ENCODE measurements at places on chromosomes 6 and 20. TPM values are rescaled to one million over a fixed set of nuclear protein-coding genes. Genes with fewer than 3 reads are reported as not detected.

KCNK5 gene
- total RNA-seq, result not detected

CST2 gene
- 5.6 TPM for total RNA-seq

- DNase-seq, result no peak
Observed at GRCh38 chr6:124234801-124235200, 431.1 kb downstream of the NKAIN2 start.

DNA sequence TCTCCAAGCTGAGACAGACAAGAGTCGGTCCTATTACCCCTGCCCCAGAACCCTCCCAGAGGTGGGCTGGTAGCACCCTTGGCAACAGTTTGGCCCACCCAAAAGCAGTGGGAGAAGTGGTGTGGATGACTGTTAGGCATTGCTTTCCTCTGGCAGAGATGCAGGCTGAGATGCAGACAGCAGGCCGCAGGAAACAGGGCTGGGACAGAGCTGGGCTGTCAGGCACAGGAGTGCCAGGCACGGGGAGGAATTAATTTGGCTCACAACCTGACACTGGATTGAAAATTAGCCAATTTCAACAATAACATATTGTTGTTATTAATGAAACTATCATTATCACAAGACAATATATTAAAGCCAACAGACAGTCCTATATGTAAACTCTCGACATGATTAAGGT is 15.7 kb upstream of the SIRT5 start:
- no peak for DNase-seq

- DNase-seq, result no peak
Observed at GRCh38 chr6:20234136-20234535, 21.9 kb upstream of the MBOAT1 start.

DNA sequence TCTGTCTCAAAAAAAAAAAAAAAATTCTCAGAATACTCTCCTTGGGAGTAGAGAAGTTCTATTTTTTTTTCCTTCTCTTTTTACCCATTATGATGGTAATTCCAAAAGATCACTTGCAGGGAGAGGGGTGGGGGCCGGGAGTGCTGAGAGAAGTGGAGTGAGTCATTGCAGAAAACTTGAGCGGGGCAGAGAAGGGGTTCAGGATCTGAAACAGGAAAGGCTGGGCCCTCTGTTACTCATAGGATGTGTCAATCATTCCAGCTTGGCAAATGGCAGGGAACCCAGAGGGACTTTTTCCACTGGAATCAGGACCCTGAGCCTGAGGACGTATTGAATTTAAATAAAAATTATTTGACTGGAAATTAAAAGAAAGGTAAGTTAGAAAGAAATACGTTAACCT is 111.4 kb upstream of the ARMC2 start:
- DNase-seq, result peak; percentile 82

GRCh38 chr20:6395695-6396094 is 272.9 kb upstream of the FERMT1 start:
- no peak for DNase-seq

DNA sequence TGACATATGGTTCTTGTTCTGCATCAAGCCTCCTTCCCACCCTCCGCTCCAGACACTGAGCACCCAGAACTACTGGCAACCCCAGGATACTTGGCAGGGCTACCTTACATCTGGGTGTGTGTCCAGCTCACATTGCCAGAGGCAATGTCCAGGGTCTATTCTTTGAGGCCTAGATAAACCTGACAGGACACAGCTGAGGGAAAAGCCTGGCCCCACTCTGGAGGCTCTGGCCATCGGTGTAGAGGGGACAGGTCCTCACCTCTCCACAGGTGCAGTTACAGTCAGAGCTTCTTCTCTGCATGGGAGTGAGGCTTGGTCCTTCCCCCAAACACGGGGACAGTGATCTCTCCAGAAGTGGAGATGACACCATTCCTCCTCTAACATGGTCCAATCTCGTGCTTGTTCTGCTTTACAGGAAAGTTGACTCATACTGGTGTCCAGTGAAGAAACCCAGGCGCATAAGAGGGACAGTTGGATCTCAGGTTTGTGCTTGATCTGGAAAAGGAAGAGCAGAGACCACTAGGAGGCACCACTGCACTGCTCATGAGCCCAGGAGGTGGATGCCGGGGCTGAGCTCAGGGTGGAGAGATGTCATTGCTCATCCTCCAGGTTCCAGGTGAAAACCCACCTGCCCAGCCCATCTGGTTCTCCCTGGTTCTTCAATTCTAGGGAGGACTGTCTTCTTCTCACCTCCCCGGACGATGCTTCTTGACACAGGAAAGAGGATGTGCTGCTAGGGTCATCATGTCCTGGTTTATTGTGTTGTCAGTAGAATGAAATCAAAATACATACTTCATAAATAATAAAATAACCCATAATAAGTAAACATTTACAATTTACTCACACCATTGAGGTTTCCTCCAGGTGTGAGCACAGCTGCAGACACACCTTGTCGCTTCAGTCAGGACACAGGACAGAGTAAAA is 14.7 kb downstream of the HLA-F start:
- DNase-seq, result peak; percentile 83

GRCh38 chr6:36116943-36117342 is 13.4 kb upstream of the MAPK13 start:
- DNase-seq, result no peak

DNA sequence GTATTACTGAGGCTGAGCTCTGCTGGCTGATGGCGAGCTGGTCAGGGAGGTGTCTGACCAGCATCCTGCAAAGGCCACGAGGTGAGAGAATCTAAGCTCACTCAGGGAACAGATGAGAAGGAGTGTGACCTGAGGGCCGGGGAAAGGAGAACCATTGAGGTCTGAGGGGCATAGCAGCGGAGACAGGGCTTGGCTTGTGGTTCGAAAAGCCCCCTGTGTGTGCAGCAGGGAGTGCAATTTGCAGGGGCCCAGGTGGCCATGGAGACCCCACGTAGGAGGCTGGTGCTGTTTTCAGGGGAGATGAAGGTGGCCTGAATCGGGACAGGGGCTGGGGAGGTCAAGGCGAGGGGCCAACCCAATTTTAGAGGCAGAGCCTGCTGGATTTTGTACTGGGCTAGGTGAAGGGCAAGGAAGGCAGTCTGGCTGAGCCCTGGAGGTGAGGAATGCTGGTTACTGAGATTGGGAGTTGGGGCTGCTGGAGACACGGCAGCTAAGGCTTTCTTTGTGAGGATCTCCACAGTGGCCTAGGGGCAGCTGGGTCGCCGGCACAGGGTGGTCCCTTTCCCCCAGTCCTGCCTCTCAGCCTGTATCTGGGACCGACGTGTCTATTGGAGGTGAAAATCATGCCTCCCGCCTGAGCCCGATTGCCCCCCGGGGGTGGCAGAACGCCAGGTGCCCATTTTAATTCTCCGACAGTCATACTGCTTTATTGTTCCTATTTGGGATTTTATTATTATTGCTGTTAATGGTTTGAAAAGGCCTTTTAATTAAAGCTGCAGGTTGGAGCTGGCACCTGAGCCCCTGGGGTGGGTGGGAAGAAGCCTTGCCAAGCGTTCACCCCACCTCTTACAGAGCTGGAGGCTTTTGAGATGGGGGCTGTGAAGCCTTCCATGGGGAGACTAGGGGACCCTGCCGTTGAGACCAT is 28.4 kb downstream of the DLGAP4 start:
- DNase-seq, result no peak

GRCh38 chr6:105608711-105609374 is 206.0 kb upstream of the PREP start:
- peak; percentile 94 for DNase-seq

DNA sequence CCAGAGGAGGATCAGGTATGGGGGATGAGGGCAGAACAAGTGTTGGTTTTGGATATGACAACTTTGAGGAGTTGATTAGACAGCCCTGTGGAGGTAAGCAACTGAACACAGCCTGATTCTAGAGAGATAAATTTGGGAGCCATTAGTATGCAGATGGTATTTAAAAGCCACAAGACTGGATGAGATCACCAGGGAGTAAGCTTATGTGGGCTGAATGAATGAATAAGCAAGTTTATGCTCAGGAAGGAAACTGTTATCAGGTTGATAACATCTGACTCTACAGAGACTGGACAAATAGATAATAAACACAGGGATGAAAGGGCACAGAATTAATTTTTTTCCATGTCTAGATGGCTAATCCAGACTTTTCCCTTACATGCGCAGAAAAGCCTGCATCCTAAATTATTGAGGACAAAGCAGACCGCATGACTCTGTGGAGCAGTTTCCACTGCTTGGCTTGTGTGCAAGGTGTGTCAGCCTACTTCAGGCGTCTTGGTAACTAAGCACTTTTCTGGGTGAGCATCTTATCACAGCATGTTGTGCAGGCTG is 150.6 kb downstream of the GJA10 start:
- DNase-seq, result peak; percentile 85

- DNase-seq, result no peak
Observed at GRCh38 chr6:31919624-31920303, 7.8 kb upstream of the C2 start.

- DNase-seq, result no peak
Observed at GRCh38 chr20:25686081-25687067, 10.3 kb downstream of the ZNF337 start.

DNA sequence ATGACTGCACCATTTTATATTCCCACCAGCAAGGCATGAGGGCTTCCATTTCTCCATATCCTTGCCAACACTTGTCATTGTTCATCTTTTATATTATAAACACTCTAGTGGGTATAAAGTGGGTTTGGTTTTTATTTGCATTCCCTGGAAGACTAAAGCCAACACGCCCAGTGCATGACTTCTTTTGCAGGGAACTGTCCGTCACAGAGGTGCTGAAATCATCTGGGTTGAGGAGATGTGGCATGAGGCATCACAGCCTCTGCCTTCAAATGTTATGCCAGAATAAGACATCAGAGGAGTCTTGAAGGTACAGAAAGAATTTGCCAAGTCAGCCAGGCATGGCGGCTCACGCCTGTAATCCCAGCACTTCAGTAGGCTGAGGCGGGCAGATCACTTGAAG is 29.9 kb upstream of the FAM210B start:
- peak; percentile 47 for DNase-seq

DNA sequence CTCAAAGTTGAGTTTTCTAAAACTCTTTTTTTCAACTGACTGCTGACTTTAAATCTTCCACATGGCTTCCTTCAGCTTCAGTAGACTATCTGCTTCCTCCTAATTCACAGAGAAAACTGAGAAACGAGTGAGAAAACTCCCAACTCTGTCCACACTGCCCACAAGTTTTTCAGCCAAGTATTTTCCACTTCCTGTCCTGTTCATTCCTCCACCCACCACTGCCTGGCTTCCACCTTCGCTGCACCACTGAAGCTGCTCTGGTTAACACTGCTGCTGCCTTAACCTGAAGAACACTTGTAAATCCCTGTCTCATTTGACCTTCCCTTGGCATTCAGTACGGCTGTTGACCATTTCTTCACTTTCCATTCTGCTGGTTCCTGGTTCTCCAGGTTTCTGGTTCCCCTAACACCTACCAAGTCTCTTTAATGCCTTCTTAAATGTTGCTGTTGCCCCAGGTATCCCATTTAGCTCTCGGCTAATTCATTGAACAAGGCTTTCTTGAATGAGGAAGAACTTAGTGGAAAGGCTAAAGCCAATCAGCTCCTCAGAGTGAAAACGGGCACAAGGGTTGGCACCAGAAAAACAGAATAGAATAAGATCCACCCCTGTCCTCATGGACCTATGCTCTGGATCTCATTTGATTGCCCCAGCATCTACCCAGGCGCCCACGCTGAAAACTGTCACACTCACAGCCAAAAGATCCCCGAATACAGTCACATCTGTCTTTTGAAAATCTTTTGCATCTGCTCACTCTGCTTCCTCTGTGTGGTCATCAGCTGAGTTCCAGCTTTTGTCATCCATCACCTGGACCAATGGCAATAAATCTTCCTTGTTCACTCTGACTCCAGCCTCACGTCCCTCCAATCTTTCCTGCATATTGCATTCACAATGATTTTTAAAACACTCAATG is 104.4 kb upstream of the TAB2 start:
- DNase-seq, result peak; percentile 35

GRCh38 chr6:42507195-42507594 is 55.5 kb upstream of the TRERF1 start:
- DNase-seq, result no peak

GRCh38 chr20:40343390-40343789 is 345.6 kb downstream of the MAFB start:
- no peak for DNase-seq

DNA sequence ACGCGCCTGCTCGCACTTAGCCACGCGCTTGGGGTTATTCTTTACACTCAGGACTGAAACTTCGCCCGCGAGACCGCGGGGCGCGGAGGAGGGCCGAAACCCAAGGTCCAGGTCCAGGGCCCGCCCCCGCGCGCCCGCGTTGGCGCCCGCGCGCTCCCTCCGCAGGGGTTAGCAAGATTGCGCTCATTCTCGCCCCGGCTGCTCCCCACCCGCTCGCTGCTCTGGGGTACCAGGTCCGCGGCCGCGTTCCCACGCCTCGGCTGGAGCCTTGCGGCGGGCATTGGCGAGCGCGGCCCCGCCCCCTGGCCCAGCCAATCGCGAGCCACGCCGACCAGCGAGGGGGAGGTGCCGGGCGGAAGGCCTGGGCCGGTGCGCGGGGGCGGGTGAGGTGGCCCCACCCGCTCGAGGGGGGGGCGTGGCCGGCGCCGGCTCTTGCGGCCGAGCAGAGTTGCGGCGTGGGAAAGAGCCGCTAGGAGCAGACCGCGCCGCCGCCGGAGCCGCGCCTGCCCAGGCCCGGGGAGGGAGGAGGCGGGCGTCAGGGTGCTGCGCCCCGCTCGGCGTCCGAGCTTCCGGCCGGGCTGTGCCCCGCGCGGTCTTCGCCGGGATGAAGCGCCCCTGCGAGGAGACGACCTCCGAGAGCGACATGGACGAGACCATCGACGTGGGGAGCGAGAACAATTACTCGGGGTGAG is at the start of gene HEY2:
HEY2 (plus strand) TSS at position 460 of the 692 bp plus-strand sequence; CDS start at position 605, 145 bp downstream.
- peak; percentile 96 for DNase-seq

- no peak for DNase-seq
Observed at GRCh38 chr6:27868311-27868710, 43.9 kb downstream of the OR2B2 start.

DNA sequence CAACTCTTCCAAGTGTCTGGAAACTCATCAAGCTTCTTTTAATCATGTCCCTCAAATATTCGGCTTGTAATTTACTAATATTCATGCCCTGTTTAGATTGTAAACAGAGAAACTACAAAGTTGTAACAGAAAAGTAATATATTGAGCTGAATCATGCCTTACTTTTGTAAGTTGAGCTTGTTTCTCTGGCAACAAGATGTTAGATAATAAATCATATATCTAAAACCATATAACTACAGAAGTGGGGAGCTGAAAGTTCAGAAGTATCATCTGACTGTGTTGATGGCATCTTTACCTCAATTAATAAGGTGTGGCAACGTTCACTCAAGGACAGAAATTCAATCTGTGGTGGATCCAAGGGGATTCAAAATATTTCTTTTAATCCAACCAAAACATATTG is 263.9 kb downstream of the PLCB1 start:
- DNase-seq, result no peak

GRCh38 chr6:129264480-129265045 is 381.6 kb downstream of the LAMA2 start:
- DNase-seq, result peak; percentile 51

GRCh38 chr6:15449011-15449410 is 203.1 kb downstream of the JARID2 start:
- no peak for DNase-seq

DNA sequence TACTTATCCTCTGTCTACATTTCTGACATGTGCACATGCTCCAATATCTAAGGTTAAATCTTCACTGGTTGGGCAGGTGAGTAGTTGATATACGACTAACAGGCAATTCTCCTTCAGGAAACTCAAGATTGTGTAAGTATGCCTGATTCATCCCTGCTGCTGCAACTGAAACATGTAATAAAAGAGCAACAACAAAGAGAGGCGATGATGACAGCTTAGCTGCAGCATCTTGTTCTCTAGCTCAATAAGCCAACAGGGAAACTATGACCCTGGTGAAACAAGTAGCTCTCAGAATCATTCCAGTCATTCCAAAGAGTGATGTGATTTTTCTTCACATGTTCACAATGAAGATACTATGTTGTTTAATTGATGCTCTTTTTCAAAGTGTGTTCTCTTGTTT is 74.4 kb downstream of the ELOVL4 start:
- peak; percentile 88 for DNase-seq

All from GM23248 (cell line).